ENCODE measurements at places on chromosomes 13 and 19. TPM values are rescaled to one million over a fixed set of nuclear protein-coding genes. Genes with fewer than 3 reads are reported as not detected.

GRCh38 chr13:22517544-22517943 lies 663.2 kb upstream of the SGCG start:
- DNase-seq: peak; percentile 14

The KLC3 gene
- total RNA-seq: not detected

DNA sequence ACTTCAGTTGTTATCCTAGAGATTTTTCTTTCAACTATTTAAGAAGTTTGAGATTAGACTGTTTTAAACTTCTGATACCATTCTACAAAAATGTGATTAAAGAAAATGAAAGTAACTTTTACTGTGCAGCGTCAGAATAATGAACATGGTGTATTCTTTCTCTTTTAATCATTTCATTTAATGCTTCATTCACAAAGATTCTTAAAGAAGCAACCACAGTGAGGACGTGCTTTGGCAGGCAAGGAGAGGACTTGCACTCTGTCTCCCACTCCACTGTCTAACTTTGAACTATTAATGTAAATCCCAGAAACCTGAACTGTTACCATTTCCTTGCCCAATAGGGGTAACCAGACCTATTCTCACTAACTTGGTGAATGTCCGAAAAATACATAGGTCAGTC lies 137.0 kb downstream of the KCNRG start:
- DNase-seq: no peak

DNA sequence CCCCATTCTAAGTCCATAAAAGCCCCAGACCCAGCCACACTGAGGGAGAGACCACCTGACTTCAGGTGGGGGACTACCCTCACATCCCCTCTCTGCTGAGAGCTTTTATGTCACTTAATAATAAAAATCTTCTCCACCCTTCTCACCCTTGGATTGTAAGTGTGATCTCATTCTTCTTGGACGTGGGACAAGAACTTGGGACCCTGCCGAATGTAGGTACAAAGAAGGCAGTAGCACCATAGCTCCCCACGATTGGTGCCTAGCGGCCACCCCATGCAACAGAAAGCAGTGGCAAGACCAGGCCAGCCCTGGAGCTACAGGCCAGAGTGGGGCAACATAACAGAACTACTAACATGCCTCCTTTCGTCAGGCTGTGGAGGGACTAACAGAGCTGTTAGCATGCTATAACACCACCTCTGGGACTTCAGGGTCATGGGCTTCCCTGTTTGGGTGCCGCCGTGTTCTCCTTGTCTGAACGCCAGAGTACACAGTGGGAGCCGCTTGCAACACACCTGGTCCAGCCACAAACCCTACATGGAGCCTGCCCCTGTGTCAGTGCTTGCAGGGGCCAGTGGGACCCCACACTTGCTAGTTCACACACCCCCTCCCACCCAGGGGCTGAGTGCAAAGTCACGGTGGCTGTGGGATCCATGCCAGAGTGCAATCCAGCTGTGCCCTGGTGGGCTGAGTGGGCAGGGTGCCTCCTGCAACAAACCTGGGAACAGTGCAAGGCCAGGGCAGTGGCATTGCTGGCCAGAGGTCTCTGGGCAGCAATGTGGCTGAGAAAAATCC lies 5.2 kb upstream of the FBXO17 start:
- peak; percentile 9 for DNase-seq

GRCh38 chr19:7795555-7796161 lies 32.6 kb downstream of the CLEC4M start:
- DNase-seq: no peak

DNA sequence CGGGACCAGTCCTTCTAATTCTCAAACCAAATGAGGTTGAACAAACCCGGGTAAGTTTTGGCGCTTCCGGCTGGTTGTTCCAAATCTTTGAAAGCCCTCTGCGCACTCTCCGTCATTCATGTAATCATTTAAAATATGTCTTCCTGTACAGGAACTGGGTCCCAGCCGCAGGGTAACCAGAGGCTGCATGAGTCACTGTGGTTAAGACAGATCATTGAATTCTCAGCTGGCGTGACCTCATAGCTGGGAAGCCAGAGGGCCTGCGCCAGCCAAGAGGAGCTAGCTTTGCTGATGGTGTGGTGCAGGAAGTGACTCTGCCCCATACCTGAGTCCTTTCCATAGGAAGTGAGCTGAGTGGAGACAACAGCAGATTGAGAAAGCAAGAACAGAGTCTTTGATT lies 135.2 kb downstream of the TSHZ3 start:
- peak; percentile 100 for DNase-seq

- DNase-seq: no peak
These were observed 5.9 kb downstream of the CBLC start for GRCh38 chr19:44783545-44783944.

The ATF5 gene
- total RNA-seq: 14.7 TPM

The ZNF471 gene
- 1.6 TPM for total RNA-seq

GRCh38 chr13:35768073-35768472 lies 291.6 kb upstream of the MAB21L1 start:
- peak; percentile 26 for DNase-seq

GRCh38 chr13:101121608-101122007 lies 294.7 kb downstream of the NALCN start:
- no peak for DNase-seq

- no peak for DNase-seq
These were observed 261 bp downstream of the PRKD2 start for GRCh38 chr19:46716672-46717033.

GRCh38 chr19:4454747-4455718 lies 2.6 kb downstream of the UBXN6 start:
- peak; percentile 51 for DNase-seq

DNA sequence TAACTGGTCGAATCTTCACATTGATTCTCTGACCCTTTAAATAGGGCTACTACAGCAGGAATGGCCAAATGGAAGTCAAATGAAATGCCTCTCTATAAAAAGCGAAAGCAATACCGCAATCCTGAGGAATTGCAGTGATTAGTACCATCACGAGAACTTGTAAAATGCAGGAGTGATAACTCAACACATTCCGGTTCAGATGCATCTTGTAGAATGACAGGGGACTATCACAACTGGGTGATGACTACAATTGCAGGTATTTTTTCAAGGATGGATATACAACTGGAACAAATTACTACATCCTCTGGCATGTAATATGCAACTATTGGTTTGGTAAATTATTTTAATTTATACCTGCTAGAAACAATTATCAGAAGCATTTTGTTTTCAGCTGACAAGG lies 140.4 kb downstream of the PCDH20 start:
- DNase-seq: no peak

DNA sequence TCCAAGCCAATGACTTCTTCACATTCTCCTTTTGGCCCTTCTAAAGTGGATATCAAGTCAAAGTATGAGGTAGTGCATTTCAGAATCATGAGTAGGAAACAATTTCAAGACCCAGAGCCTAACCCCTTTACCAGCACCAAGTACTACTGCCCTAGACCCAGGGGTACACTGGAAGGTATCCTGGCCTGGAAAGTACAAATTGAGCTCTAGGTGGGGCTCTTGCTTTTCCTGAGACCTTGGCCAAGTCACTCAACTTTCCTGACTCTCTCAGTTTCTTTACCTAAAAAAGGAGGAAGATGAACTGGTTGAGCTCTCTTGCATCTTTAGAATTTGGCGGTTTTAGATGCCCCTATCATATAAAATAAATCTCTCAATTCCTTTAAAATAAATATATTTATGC lies 204.7 kb downstream of the FGF14 start:
- DNase-seq: no peak

DNA sequence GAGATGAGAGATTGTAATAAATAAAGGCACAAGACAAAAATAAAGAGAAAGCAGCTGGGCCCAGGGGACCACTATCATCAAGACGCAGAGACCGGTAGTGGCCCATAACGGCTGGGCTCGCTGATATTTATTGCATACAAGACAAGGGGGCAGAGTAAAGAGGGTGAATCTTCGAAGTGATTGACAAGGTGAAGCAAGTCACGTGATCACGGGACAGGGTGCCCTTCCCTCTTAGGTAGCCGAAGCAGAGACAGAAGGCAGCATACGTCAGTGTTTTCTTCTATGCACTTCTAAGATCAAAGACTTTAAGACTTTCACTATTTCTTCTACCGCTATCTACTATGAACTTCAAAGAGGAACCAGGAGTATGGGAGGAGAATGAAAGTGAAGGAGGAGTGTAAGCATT lies 4.6 kb upstream of the PRKCG start:
- DNase-seq: no peak

GRCh38 chr13:103406967-103407366 lies 340.8 kb upstream of the SLC10A2 start:
- no peak for DNase-seq

GRCh38 chr13:114092468-114092867 lies 40.0 kb downstream of the RASA3 start:
- no peak for DNase-seq

The VSTM2B gene
- total RNA-seq: not detected

DNA sequence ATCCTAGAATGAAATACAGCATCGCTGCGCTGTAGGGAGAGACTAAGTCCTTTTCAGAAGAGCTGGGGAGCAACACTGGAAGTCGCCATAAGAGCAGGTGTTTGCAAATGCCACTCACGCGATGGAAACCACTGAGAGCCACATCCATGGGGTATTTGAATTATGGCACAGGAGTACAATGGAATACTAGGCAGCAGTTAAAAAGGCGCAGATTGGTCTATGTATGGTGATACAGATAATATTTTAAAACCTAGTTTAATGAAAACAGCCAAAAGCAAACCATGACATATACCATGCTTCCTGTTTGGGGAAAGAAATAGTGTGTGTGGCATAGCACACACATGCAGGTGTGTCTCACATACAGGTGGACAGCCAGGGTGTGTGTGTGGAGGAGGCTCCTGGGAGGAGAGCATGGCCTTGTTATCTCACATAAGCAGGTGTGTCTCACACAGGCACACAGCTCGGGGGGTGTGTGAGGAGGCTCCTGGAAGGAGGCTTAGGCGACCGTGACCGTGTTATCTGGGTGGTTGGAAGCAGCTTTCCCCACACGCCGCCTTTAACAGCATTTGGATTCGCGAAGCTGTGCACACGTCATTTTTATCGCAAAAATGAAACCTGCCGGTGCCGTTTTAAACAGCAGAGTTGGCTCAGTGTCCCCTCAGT lies 33.6 kb downstream of the ADPRHL1 start:
- no peak for DNase-seq

DNA sequence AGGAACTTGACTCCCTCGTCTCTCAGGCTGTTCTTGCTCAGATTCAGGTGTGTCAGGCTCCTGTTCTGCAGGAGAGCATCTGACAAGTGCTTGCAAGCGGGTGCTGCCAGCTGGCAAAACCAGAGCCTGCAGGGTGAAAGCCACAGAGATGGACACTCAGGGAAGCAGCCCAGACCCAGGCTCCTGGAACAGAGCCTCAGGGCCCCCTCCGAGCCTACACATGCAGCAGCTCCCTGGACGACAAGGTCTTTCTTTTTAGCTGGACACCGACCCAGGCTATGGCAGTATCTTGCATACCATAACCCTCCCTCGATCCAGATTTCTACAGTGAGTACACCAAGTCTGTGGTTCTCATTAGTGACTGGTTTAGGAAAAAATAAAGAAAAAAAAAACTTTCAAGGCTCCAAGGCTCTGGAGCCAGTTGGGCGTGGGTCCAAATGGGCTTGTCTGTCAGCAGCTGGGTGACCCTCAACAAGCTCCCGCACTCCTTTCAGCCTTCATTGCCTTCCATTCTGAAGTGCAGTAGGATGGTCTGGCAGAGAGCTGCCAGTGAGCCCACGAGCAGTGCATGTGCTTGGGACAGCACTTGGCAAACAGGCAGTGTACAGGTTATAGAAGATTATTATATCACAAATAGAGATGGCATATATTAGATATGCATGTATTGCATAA lies 29.9 kb downstream of the NLRP13 start:
- DNase-seq: no peak

Data from LHCN-M2 (cell line).